Stimulated activated CD4-positive, alpha-beta T cell treated with anti-CD3 and anti-CD28 coated beads, Interleukin-4, amount 100 ng/mL, for 1 hour (primary cell): ENCODE measurements at places on chromosomes 1 and 21.

GRCh38 chr1:115239426-115239825 lies 98.6 kb downstream of the NGF start:
- no peak for DNase-seq

- DNase-seq = no peak
Measured at GRCh38 chr1:26922901-26923300, 1.4 kb downstream of the NUDC start.

DNA sequence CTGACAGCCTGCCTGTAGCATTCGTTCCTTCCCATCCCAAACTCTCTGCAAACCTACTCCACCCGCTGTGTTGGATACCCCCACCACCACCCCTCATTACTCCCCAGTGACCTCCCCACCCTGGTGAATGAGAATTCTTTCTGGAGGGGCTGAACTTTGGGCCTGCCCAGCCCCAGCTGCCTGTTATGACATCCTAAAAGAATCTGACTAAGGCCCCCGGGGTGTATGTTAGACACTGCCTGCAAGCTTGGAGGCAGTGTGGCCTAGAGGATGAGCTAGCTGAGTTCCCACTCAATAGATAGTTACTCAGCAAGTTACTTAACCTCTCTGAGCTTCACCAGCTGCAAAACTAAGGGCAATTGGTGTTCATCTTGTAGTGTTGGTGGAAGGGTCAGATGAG lies 110.2 kb upstream of the FGGY start:
- DNase-seq = no peak

DNA sequence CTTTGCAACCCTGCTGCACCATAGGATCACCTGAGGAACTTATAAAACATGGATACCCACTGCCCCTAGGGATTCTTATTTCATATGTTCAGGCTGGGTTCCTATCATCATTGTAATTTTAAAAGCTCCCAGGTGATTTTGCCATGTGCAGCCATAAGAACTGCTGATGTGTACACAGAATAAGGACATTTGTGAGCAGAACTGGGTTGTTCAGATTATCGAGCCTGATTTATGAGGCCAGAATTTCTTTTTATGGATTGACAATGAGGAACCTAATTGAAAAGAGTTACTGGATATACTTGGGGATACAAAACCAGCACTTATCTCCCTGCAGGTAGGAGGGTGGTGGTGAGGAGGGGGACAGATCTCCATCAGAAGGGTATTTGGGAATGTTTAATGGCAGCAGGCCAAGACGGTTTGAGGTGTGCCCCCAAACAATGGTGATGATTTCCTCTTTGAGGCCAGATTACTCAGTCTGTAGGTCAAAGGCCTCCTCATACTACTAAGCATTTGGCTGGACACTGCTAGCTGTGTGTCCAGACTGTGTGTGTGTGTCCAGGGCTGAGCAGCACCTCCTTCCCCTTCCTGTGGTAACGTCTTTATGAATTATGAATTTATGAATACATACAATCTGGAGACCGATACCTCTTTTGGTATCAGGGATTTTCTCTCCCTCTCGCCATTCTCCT lies 18.9 kb downstream of the NOS1AP start:
- no peak for DNase-seq
